CD4-positive, alpha-beta memory T cell (primary cell): ENCODE measurements at places on chromosomes 6 and 20. TPM values are rescaled to one million over a fixed set of nuclear protein-coding genes. Genes with fewer than 3 reads are reported as not detected.

- H3K4me3 ChIP-seq: no peak overlapping the region
- peaks cover 25% of the 10 kb centered on the region for H3K4me1 ChIP-seq
- no peaks in the 10 kb centered on the region for H3K27me3 ChIP-seq
- H3K27ac ChIP-seq: no peak overlapping the region
- H3K36me3 ChIP-seq: no peaks in the 10 kb centered on the region
These were observed 32.3 kb downstream of the SNX9 start for GRCh38 chr6:157855325-157855724.

GRCh38 chr20:19889011-19889953 is 127.9 kb upstream of the NAA20 start:
- no peaks in the 10 kb centered on the region for H3K36me3 ChIP-seq
- H3K4me3 ChIP-seq: no peak overlapping the region
- no peak for DNase-seq
- no peaks in the 10 kb centered on the region for H3K4me1 ChIP-seq

DNA sequence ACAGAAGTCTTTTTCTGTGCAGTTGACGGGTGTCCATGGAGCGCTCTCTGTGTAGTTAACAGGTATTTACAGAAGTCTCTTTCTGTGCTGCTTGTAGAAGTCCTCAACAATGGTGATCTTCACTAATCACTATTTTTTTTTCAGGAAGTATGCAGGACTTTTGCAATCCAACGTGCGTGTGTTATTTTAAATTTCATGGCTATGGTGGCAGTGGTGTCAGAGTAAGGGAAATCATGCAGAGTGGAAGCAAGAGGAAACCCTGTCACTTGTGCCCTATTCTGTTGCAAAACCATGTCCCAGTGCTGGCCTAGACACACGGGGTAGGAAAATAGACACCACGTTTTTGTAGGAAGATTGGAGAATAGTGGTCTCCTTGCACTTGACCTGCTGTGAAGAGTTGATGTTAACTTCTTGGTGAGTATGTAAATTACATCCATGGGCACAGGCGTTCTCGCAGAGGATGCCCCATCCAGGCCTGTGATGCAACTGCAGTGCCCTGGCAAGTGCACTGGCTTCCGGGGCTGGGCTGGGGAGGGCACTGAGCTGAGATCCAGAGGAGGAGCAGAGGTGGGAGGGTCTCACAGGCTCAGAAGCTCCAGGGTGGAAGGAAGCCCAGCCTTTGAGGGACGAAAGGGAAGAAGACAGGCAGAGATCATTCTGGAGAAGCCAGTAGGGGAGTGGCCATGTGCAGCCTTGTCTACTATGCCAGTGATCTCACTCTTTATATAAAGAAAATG is 146.5 kb downstream of the SYCP2 start:
- DNase-seq: no peak
- H3K27me3 ChIP-seq: no peaks in the 10 kb centered on the region
- no peak overlapping the region for H3K4me3 ChIP-seq
- H3K27ac ChIP-seq: no peak overlapping the region

DNA sequence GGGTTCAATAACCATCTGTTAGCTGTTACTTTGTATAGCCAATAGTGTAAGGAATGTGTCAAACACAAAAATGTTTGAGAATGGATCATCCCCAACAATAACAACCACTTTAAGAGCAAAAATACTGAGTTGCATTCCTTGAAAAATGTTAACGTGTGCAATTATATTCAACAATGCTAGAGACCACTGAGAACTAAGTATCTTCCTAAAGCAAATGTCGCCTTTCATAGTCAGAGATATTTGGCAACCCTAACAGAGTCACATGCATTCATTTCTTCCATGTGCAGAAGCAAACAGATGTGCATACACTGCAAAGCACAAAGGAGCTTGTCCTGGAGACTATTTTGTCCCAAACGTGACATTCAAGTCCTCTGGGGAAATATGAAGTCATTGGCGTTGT is 448.6 kb downstream of the GJA1 start:
- H3K4me1 ChIP-seq: no peaks in the 10 kb centered on the region
- H3K27me3 ChIP-seq: no peaks in the 10 kb centered on the region
- H3K4me3 ChIP-seq: no peak overlapping the region
- no peak overlapping the region for H3K27ac ChIP-seq

DNA sequence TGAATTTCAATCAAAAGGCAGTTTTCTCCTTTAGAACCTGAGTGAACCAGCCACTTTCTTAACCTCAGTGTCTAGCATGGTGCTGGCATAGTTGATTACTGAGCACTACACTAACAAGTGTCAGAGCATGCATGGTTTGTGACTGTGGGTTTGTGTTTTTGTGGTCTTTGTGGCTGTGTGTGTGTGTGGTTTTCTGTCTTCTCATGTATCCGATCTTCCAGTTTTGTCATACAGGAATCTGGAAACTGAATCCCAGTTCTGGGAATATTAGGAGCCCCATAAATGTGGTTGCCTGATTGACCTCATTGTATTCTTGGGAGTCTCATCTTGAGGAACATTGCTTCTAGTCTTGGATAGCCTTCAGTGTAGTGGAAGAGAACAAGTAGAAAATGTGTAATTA is 73.7 kb downstream of the ESR1 start:
- no peaks in the 10 kb centered on the region for H3K4me1 ChIP-seq
- H3K4me3 ChIP-seq: no peak overlapping the region
- no peaks in the 10 kb centered on the region for H3K36me3 ChIP-seq
- no peaks in the 10 kb centered on the region for H3K27me3 ChIP-seq

GRCh38 chr6:140779341-140779740 is 1353.4 kb upstream of the GJE1 start:
- H3K27ac ChIP-seq: no peak overlapping the region
- no peaks in the 10 kb centered on the region for H3K36me3 ChIP-seq
- DNase-seq: no peak
- H3K4me3 ChIP-seq: no peak overlapping the region
- H3K27me3 ChIP-seq: no peaks in the 10 kb centered on the region
- no peaks in the 10 kb centered on the region for H3K4me1 ChIP-seq

GRCh38 chr6:85672050-85672449 is 29.4 kb upstream of the SYNCRIP start:
- H3K4me3 ChIP-seq: no peak overlapping the region
- H3K36me3 ChIP-seq: peaks cover 7% of the 10 kb centered on the region
- no peak for DNase-seq
- H3K4me1 ChIP-seq: peaks cover 78% of the 10 kb centered on the region
- H3K27ac ChIP-seq: no peak overlapping the region

GRCh38 chr20:1964061-1964460 is 29.8 kb downstream of the PDYN start:
- H3K4me3 ChIP-seq: no peak overlapping the region
- H3K4me1 ChIP-seq: peaks cover 10% of the 10 kb centered on the region
- H3K27ac ChIP-seq: no peak overlapping the region
- DNase-seq: no peak

GRCh38 chr6:158188591-158188990 is 20.4 kb downstream of the GTF2H5 start:
- H3K36me3 ChIP-seq: no peaks in the 10 kb centered on the region
- no peak overlapping the region for H3K4me3 ChIP-seq
- peaks cover under 1% of the 10 kb centered on the region for H3K4me1 ChIP-seq
- DNase-seq: no peak
- H3K27me3 ChIP-seq: no peaks in the 10 kb centered on the region

DNA sequence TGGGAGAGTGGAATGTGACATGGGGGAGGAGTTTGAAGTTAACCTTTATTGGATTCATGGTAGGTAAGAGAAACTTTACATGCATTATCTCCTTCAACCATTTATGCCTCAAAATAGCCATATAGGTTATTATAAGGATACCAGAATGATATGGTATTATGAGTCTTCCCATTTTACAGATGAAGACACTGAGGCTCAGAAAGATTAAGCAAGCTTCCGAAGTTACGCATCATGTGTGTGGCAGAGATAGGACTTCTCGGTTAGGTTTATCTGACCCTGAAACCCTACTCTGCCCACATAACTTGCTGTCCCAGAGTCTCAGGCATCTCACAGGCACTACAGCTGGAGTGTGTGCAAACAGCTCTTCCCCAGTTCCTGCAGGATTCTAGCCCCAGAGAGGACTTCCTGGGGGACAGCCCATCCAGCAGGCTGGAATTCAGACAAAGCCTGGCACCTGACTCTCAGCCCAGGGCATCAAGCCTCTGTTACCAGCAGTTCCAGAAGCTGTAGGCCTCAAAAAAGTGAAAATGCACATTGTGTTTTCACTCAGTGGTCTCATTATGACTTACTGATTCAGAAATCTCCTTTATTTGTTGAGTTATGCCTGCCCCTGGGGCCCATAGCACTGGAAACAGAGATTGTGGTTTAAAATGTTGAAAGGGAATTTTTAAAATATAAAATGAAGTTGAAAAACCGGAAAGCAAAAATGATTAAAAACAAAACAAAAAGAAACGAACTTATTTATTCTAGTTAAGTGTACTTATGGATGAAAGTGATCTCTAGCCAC is 512.8 kb upstream of the CHD6 start:
- H3K36me3 ChIP-seq: no peaks in the 10 kb centered on the region
- no peak overlapping the region for H3K27ac ChIP-seq
- no peak for DNase-seq
- no peaks in the 10 kb centered on the region for H3K27me3 ChIP-seq
- H3K4me1 ChIP-seq: no peaks in the 10 kb centered on the region
- H3K4me3 ChIP-seq: no peak overlapping the region

DNA sequence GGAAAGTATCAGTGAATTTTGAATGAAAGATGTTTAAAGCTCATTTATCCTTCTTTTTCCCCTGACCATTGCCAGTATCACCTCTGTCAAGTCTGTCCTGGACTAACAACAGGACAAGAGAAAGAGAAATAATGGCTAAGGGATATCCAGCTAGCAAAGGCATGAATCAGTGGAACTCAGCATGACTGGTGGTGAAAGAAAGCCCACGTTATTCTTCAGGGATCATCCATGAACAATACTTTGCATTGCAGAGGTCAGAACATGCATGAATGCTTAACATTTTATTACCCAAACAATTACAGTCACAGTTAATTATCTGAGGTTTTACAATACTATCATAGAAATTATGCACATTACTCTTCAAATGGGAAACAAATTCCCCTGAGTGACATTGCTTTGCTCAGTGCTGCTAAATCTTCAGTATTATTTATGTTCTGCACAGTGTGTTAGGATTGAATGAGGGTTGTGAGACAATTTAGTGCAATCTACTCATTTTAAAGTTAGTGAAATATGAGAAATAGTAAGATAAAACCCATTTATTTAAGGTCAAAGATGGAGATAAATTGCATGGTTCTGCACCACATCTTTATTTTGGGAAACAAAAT is 350.7 kb downstream of the KHDRBS2 start:
- no peaks in the 10 kb centered on the region for H3K4me1 ChIP-seq
- no peak overlapping the region for H3K4me3 ChIP-seq
- no peaks in the 10 kb centered on the region for H3K27me3 ChIP-seq
- DNase-seq: no peak
- H3K36me3 ChIP-seq: no peaks in the 10 kb centered on the region
- H3K27ac ChIP-seq: no peak overlapping the region

The FBXO30 gene
- total RNA-seq: 8.0 TPM

The CD93 gene
- total RNA-seq: 1.3 TPM

The SRSF3 gene
- total RNA-seq: 337 TPM

The SH3BGRL2 gene
- total RNA-seq: 0.41 TPM

The SYCP2L gene
- not detected for total RNA-seq
